HT1080 (cell line): ENCODE measurements at places on chromosomes 1 and 21. TPM values are rescaled to one million over a fixed set of nuclear protein-coding genes. Genes with fewer than 3 reads are reported as not detected.

Gene FAM72C
- total RNA-seq: 9.1 and 13.9 TPM in 2 replicates

Gene MYBPH
- not detected in 2 replicates for total RNA-seq

Gene DIPK1A
- 2.3 and 2.9 TPM in 2 replicates for total RNA-seq

Gene RNU1-3
- total RNA-seq: under 0.01 TPM in 1 of 2 replicates, not detected in the other

Gene DNASE2B
- not detected in 2 replicates for total RNA-seq

Gene OR2G6
- total RNA-seq: not detected in 2 replicates

Gene ALPL
- not detected in 2 replicates for total RNA-seq

Gene MANEAL
- 18.6 and 21.6 TPM in 2 replicates for total RNA-seq

DNA sequence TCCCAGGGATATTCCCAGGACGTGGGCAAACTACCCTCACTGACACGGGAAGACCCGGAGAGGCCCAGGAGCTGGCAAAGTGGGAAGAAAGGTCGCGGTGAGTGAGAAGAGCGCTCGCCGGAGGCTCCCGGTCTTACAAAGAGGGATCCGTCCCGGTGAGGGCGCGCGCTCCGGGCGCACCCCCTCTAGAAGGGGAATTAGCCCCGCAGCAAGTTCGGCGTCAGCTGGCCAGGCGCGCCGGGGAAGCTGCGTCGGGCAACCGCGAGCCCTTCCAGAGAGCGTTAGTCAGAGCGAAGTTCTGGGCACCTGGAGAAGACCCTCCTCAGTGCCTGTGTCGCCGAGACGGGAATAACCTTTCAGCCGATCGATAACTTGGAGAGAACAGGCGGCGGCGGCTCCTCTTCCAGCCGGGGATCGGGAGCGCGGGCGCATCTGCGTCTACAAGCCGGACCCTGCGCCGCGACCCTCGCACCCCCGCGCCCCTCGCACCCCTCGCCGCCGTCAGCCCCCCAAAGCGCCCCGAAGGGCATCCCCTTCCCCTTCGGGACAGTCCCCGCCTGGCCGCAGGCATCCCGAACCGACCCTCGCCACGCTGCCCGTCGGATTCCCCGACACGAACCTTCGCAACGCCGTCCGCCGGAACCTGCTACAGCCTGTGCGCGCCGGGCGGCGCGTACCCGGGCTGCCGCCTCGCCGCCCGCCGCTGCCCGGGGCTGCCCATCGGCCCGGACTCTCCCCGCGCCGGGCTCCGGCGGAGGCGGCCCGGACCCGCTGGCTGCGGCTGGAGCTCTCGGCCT lies 485 bp downstream of the SIPA1L2 start:
- peak; percentile 31 for DNase-seq

GRCh38 chr21:37744551-37744950 lies 171.7 kb downstream of the KCNJ6 start:
- DNase-seq: no peak

DNA sequence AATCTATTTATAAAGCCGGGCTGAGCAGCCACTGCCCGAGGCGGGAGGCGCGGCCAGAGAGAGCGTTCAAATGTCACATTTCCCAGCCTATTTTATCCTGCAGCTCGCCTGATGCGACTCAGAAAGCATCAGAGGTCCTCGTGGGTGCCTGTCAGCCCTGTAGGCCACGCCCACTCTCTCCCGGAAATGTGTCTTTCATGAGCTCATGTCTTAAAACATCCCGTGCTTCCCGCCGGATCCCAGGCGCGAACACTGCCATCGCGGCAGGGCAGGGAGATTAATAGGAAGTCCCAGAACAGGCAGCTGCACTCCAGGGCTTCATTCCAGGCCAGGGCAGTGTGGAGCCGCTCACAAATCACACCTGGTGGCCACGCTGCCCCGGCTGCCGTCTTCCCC lies 117.5 kb downstream of the PRDM16 start:
- DNase-seq: peak; percentile 7

DNA sequence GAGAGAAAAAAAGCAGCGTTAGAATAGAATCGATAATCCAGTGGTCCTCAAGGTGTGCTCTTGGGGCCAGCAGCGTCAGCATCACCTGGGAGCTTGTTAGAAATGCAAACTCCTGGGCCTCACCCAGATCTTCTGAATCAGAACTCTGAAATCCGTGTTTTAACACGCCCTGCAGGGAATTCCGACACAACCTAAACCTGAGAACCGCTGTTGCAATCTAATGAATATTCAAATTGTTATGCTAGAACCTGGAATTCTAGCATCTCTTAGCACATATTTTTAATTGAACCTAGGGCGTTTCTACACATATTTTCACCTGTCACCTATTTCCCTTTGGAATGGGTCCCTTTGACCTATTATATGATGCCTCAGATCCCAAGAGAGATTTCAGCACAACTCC lies 175.7 kb downstream of the PSMG1 start:
- DNase-seq: no peak

DNA sequence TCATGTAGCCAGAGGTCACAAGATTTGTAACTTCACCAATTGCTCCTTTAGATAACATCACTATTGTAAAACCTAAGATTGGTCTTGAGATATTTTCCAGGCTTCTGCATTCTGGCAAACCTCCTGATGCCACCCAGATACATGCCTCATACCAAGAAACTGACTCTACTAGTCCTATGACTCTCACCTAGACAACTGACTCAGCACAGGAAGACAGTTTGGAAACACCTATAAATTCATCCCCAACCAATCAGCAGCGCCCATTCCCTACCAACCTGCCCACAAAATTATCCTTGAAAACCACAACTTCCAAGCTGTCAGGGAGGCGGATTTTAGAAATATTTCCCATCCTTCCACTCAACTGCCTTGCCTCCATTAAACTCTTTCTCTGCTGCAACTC lies 2.6 kb downstream of the NME7 start:
- peak; percentile 84 for DNase-seq

- DNase-seq: no peak
Measured at GRCh38 chr1:243354511-243355153, 98.8 kb downstream of the SDCCAG8 start.

DNA sequence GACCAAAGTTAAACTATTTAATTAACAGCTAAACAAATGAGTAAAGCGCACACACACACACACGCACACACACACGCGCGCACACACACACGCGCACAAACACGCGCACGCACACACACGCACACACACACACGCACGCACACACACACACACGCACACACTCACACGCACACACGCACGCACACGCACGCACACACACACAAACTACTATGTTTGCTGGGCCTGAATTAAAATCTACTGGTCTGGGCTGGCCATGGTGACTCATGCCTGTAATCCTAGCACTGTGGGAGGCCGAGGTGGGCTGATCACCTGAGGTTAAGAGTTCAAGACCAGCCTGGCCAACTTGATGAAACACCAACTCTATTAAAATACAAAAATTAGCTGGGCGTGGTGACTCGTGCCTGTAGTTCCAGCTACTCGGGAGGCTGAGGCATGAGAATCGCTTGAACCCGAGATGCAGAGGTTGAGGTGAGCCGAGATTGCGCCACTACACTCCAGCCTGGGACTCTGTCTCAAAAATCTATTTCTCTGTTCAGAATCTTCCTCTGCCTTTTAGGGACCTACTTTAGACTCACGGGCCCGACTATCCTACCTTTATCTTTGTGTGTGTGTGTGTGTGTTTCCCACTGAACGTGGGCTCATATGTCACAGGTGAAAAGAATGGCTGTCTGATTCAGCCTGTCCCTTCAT lies 37.5 kb upstream of the DNAJC11 start:
- DNase-seq: peak; percentile 41

DNA sequence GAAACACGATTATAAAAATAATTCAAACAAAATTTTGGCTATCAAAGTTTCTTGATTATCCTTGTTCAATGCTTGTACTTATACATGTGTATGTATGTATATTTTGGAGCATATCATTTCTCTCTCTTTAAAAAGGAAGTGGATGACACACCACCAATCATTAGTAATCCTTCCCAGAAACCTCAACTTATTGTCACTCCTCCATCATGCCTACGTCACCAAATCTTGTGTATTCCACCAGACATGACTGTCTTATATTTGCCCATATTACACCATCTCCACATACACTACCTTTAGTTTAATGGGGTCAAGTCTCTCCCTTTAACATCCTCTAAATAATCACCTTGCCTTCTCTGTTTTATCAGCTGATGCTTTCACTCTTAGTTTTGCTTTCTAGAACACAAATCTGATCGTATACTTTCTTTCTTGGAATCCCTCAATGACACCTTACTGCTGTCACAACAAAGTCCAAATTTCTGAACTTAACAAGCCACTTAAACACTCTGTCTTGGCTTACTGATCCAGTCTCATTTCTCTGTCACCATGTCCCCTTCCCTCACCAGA lies 124.0 kb downstream of the BRINP3 start:
- peak; percentile 58 for DNase-seq

DNA sequence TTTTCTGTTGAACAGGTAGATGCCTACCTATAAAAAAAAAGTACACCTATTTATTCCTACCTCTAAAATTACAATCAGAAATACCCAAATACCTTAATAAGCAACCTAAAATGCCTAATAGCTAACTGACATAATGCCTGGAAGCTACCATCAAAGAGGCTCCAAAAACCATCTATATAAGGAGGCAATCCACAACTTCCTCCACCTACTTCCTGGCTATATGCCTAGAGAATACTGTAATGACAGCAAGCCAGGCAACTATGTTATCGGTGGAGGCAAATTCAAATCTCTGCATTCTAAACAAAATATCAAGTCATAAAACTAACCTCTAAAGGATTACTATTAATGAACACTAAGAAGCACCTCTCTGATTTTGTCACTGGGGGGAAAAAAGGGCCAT lies 10.1 kb downstream of the ZNF644 start:
- DNase-seq: no peak

- DNase-seq: no peak
Measured at GRCh38 chr1:61770131-61770530, 27.9 kb downstream of the PATJ start.

DNA sequence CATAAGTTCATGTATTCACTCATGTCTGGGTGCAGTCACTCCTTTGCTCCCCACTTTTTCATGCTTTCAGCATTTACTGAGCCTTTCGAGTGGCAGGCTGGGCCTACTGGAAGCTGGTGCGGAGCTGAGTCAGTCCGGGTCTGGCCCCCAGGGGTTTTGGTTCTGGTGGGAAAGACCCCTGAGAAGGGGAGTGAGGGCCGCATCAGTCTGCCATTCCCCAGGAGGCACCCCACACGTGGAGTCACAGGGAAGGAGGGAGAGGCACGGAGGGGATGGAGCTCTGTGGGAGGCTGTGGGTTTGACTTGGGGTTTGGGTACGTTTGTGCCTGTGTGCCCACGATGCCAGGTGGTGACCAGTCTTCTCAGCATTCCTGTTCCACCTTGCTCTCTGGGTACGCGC lies 87.9 kb downstream of the PTPRU start:
- no peak for DNase-seq

- no peak for DNase-seq
Measured at GRCh38 chr1:153805886-153806719, 30.9 kb downstream of the SLC27A3 start.

- DNase-seq: no peak
Measured at GRCh38 chr1:5768014-5768413, 224.2 kb downstream of the NPHP4 start.

GRCh38 chr1:42736152-42736551 lies 3.9 kb downstream of the CLDN19 start:
- DNase-seq: peak; percentile 23

DNA sequence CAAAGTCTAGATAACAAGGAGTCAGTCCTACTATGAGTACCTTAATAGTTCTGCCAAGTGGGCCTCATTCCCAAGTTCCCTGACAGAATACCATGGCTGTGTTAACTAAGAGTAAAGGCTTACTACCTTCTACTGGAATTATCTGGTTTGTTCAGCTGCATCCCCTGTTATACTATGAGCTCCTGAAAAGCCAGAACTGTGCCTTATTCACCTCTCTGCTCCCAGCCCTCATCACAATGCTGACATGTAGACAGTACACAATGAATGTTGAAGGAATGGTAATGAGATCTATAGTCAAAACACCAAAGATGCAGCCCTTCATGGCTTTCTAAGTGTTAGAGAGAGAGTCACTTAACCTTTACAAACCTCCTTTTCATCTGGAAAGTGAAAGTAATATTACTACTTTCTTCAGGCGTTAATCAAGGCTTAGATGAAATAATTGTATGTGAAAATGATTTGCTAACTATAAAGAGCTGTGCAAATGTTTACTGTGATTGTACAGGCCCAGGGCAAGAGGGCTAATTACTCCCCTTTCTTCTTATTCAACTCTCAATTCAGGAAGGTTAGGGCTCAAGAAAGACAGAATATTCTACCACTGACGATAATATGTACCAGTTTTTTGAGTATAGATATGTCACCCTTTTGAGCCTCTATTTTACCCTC lies 70.3 kb upstream of the MROH9 start:
- no peak for DNase-seq

DNA sequence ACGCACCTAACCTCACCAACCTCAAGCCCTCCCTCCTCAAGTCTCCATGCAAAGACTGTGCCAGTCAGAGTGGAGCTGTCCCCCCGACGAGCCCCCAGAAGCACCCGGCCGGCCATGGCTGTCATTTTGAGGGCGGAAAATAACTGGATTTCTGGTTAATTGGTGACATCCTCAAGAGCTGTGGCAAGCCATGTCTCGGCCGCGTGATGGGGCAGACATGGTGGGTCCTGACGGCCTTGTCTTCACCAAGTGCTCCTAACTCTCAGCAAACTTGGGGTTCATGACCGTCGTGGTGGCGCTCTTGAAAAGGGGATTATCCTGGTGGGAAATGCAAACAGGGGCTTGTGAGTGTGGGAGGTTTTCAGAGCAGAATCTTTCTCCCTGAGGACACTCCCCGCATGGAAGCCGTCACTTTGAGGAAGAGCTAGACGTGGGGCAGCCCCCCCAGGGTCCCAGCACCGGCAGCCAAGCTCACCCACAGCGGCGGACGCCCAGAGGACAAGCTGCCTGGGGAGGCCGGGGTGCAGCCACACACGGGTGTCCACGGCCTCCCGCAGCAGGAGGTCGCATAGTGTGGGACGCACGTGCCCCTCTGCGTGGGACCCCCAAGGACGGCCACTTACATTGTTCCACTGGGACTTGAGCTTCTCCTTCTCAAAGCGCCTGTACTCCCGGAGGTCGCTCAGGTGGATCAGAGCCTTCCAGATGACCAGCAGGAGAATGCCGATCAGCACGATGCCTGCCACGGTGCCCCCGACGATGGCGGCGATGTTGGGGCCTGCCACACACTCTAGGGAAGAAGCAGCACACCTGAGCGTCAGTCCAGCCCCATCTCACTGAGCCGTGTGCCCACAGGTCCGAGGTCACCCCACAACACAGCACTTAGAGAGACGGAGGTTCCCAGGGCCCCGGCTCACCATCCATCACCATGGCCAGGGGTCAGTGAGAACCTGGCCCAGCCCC lies 12.9 kb upstream of the PTTG1IP start:
- DNase-seq: no peak

GRCh38 chr1:56569661-56570060 lies 9.7 kb downstream of the PLPP3 start:
- DNase-seq: no peak
